ENCODE measurements at places on chromosomes 11 and 22. TPM values are rescaled to one million over a fixed set of nuclear protein-coding genes. Genes with fewer than 3 reads are reported as not detected.

CNIH2 gene
- polyA plus RNA-seq, result not detected

FAM180B gene
- polyA plus RNA-seq, result not detected

KRTAP5-8 gene
- not detected for polyA plus RNA-seq

TRIM34 gene
- polyA plus RNA-seq, result 9.1 TPM

OR51B5 gene
- polyA plus RNA-seq, result not detected

CCDC73 gene
- polyA plus RNA-seq, result not detected

PICK1 gene
- 21.0 TPM for polyA plus RNA-seq

BATF2 gene
- 14.4 TPM for polyA plus RNA-seq

LSP1 gene
- polyA plus RNA-seq, result 80.2 TPM

MUC15 gene
- polyA plus RNA-seq, result not detected

LMO2 gene
- polyA plus RNA-seq, result 4.9 TPM

BIRC3 gene
- 92.6 TPM for polyA plus RNA-seq

APOA4 gene
- polyA plus RNA-seq, result 0.04 TPM

MS4A14 gene
- 0.25 TPM for polyA plus RNA-seq

CD6 gene
- polyA plus RNA-seq, result 14.1 TPM

CDHR5 gene
- polyA plus RNA-seq, result 18.0 TPM

MPZL2 gene
- polyA plus RNA-seq, result 13.9 TPM

ADM2 gene
- polyA plus RNA-seq, result 3.2 TPM

VSIG10L2 gene
- polyA plus RNA-seq, result not detected

BTG4 gene
- not detected for polyA plus RNA-seq

SLC25A45 gene
- polyA plus RNA-seq, result 1.2 TPM

USH1C gene
- polyA plus RNA-seq, result 83.3 TPM

TIMP3 gene
- polyA plus RNA-seq, result 4.6 TPM

ALKBH8 gene
- polyA plus RNA-seq, result 1.2 TPM

TMEM121B gene
- polyA plus RNA-seq, result 0.17 TPM
